ENCODE measurements at places on chromosomes 11 and 22.

DNA sequence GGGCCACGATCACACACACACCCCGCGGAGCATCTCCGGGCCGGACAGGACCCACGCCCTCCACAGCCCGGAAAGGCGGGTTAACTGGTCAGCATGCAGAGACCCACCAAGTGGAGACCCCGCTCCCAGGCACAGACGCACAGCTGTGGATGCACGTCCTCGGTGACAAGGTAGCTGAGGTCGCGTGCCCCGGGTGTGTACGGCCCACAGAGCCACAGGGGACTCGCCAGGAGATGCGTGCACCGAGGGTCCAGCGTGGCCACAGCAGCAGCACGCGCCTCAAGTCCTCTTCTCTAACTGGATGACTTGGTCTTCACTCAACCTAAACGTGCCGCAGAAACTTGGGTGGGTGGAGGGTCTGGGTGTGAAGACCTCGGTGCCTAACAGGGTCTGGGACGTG lies 5.5 kb downstream of the H19 start:
- no peak for DNase-seq

- DNase-seq: no peak
These were observed 26.1 kb upstream of the MUC5B start for GRCh38 chr11:1196516-1197391.

- DNase-seq: no peak
These were observed 5.5 kb downstream of the PLET1 start for GRCh38 chr11:112255067-112255720.

DNA sequence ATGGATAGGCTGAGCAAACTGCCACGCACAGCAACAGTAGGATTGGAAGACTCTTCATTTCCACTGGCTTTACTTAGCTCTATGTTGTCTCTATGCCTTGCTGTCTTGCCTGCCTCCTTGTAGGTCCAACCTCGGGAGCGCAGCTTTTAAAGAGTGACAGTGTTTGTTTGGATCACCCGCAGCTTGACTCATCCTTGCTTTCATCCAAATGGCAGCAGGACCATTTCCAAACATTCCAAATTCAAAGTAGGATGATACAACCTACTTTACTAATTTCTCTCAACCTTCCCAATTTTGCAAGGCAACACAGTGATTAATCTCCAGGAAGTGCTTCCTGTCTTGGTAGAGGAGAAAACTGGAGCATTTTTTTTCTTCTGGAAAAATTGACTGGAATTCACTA lies at the start of gene MMP3:
Gene MMP3, minus strand, starts transcription at position 121 of the 400 bp plus-strand sequence. Its CDS starts 63 bp downstream, at position 58.
- DNase-seq: no peak

GRCh38 chr22:20013382-20013871 lies 3.2 kb downstream of the ARVCF start:
- DNase-seq: no peak

DNA sequence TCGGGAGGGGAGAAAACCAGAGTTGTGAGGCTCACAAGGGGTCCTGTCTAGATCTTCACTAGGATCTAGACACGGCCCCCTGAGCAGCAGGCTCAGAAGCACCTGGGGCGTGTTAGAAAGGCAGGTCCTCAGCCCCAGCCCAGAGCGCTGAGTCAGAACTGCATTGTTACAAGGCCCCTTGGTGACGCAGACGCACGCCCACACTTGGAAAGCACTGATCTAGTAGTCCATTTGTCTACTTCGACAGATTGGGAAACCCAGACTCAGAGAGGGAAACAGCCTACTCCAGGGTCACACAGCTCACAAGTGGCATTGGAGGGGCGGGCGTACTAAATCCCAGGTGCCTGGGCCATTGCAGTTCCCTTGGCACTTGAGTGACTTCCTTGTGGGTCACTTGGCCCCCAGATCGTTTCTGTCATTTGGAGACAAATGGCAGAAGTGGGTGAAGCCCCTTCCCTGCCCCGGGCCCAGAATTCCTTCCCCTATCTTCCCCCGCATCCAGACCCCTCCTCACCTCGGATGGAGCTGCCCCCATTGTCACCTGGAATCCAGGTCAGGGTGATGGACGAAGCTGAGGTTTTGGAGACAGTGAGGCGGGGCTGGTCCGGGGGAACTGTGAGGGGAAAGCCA lies 110.8 kb downstream of the CEP164 start:
- no peak for DNase-seq

DNA sequence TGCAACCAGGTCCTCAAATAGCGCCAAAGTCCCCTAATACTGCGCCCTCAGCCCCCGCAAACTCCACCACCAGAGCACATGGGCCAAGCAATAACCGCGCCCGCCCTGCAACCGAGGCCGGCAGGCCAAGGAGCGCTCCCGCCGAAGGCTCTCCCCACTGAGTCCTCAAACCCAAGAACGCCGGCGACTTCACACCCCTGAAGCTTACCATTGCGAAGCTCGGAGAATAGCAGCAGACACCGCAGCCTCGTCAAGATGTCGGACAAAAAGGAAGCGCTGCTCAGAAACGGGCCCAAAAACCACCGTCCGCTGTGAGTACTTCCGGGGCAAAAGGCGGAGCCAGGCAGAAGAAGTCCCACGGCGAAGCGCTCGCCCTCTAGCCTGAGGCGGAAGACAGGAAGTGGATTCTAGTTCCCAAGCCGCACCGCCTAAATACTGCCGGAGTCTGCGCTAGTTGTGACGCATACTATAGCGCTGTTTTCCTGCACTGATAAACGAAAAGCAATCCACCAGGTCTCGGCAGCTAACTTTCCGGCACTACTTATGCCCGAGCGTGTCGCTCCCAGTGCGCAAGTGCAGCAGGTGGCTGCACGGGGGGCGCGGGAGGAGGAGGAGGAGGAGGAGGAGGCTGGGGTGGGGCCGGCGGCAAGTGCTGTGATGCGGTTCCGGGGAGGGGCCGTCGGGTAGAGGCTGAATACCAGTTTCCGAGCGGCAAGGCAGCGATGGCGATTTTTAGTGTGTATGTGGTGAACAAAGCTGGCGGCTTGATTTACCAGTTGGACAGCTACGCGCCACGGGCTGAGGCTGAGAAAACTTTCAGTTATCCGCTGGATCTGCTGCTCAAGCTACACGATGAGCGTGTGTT lies at the start of the genes RPS25 and TRAPPC4:
Gene RPS25, minus strand, starts transcription at position 270 of the 865 bp plus-strand sequence. Its CDS starts 59 bp downstream, at position 211.
Gene TRAPPC4, plus strand, starts transcription at position 693 of the 865 bp plus-strand sequence. Its CDS starts 30 bp downstream, at position 723.
- DNase-seq: peak; percentile 95
